ENCODE measurements at places on chromosomes 11 and 22. TPM values are rescaled to one million over a fixed set of nuclear protein-coding genes. Genes with fewer than 3 reads are reported as not detected.
A peak's percentile ranks its signal among the peaks of the same experiment; 100 is the strongest.

DNA sequence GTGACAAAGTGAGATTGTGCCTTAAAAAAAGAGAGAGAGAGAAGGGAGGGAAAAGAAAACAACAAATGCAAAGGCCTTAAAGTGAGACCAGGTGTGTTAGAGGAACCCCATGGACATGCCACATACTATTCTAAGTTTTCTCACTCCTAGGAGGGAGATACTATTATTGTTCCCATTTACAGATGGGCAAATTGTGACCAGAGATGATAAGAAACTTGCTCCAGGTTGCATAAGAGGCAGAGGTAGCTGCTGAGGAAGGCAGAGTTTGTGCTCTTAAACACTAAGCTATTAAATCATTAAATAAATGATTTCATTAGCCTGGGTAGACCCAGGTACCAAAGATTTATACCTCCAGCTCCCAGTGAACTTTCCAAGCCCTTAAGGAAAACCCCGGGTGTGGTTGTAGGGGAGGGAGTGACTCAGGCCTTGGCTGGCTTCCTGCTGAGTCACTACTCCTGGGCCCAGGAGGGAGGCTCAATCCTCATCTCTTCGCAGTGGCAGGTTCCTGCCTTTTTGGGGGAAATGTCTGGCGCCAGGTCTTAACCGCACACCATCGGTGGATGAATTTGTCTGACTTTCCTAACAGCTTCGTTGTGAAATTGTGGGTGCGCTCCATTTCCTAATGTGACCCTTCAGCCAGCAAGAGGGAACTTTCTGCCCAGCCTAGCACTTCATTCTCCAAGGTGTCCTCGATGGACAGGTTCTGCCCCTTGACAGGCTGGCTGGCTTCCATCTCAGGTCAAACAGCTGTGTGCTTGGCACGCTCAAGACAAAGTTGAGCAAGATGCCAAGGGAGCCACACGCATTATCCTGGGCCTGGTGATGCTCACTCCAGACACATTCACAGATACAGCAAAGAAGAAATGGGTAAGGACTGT is 33.4 kb upstream of the PTPRJ start:
- DNase-seq: peak; percentile 67

DNA sequence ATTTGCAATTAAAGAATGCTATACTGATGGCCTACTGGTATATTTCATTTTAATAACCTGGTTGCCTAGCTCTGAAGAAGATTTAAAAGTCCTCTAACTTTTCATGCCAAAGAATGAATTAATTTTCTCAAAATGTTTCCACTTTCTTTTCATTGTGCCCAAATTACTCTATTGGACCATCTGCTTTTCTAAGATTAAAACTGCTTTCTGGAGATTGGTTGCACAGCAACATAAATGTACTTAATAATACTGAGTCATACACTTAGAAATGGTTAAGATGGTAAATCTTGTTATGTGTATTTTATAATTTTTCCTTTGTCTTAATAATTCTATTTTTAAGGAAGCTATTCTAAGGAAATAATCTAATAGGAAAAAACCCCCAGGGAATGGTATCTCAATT is 150.2 kb downstream of the SWAP70 start:
- DNase-seq: no peak

DNA sequence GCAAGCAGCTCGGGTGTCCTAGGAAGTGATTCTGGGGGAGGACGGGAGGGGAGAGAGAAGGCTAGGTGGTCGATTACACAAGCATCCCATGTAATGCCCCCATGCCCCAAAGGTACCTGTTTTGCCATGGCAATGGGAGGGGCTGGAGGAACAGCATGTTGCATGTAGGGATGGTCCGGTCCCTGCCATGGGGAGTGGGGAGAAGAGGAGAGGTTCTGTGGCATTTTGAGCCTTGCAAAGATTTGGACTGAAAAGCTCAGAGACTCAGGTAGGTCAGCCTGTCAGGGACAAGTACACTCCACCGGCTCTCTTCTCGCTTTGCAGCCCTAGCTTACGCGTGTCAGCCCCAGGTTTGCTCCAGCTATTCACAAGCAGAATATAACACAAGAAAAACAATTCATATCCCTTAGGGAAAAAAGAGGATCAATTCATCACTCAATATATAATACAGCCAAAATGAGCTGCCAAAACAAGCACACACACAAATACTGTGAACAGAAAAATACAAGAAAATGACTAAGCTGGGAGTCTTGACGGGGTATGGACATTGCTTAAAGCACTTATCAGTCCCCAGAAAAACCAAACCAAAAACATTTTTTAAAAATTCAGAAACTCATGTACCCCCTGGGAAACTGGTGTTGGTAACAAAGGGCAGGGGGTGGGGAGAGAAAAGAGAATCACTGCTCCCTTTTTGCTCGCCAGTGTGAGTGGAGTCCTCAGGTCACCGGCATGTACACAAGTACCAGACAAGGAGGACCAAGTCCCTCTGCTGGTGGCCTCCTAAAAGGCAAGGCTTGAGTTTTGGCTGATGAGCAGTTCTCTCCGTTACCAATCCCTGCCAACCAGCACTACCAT is 21.6 kb downstream of the APOL5 start:
- no peak for DNase-seq

DNA sequence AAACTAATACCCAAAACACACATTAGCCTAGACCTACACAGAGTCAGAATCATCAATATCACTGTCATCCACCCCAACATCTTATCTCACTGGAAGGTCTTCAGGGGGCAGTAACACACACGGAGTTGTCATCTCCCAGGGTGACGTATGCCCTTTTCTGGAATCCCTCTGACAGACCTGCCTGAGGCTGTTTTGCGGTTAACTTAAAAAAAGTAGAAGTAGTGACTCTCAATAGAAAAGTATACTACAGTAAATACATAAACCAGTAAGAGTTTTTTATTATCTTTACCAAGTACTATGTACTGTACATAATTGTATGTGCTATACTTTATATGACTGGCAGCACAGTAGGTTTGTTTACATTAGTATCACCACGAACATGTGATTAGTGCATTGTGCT is 80.5 kb downstream of the PGR start:
- DNase-seq: no peak

GRCh38 chr11:1303126-1303821 is 6.2 kb downstream of the TOLLIP start:
- peak; percentile 24 for DNase-seq

The ARFGAP2 gene
- polyA plus RNA-seq: 65.2 TPM

DNA sequence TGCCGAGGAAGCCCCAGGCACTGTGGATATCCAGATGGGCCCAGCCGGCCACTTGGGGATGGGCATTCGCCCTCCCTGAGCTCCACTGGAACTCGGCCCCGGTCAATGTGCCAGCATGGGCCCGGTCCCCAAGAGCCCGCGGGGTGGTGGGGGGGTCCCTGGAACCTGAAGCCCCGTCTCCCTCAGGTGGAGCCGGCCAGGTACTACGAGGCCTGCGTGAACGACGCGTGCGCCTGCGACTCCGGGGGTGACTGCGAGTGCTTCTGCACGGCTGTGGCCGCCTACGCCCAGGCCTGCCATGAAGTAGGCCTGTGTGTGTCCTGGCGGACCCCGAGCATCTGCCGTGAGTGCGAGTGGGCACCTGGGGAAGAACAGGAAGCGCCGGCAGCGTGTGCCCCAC is 21.2 kb downstream of the MUC5AC start:
- DNase-seq: no peak

DNA sequence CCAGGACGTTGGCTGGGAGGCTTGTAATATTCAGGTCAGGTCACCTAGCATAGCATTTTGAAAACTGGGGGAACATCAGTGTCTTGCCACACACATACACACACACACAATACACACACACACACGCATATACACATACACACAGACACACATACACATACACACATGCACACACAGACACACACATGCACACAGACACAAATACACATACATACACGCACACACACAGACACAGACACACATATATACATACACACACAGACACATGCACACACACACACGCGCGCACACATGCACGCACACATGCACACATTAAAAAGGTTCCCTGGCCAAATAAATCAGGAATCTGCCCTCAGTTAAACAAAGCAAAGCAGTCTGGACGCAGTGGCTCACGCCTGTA is 12.5 kb downstream of the MYBPC3 start:
- no peak for DNase-seq

DNA sequence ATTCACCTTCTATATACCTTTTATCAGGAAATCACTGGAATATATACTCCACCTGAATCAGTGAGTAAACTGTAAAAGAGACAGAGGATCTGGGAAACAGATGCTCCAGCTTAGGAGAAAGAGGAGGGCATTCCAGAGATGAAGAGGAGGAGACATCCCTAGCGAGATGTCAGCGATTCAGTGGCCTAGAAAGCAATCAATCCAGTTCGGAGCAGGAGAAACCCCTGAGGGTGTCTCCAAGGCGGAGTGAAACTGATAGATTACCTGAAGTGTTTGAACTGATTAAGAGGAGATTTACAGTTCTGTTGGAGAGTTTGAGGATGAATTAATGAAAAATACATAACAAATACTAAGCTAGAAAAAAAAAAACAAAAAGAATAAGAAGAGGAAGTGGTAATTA is 24.5 kb upstream of the TNRC6B start:
- DNase-seq: no peak

- no peak for DNase-seq
Observed at GRCh38 chr11:44424841-44425240, 114.9 kb upstream of the ALX4 start.

The WNT7B gene
- not detected for polyA plus RNA-seq

- DNase-seq: no peak
Observed at GRCh38 chr11:131077340-131077739, 161.1 kb upstream of the SNX19 start.

GRCh38 chr11:75208446-75208845 is 32.1 kb upstream of the TPBGL start:
- no peak for DNase-seq

The LSP1 gene
- polyA plus RNA-seq: 22.0 TPM

The BLID gene
- 0.32 TPM for polyA plus RNA-seq

Measured in ovary (tissue), 10 donors.